ENCODE measurements at places on chromosomes 2 and 18.

DNA sequence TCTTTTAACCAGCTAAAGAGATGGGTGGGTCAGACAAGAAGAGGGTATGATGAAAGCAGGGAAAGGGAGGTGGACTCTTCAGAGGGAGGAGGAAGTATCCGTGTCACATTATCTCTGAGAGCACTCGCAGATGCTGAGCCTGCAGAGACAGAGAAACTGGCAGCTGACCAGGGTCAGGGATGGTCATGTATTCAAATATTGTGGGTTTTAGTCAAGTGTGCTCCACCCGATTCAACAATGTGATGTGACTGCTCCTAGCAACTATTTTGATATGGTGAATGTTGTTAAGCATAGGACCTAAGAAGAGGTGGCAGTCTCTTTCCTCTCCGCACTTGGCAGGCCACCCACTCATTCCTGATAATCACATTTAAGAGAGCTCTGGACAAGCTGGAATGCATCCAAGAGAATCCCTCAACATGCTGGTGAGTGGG lies 1.3 kb upstream of the CLIP4 start:
- DNase-seq, result peak; percentile 87

- no peak for DNase-seq
These were observed 130.1 kb downstream of the LCLAT1 start for GRCh38 chr2:30577151-30577550.

DNA sequence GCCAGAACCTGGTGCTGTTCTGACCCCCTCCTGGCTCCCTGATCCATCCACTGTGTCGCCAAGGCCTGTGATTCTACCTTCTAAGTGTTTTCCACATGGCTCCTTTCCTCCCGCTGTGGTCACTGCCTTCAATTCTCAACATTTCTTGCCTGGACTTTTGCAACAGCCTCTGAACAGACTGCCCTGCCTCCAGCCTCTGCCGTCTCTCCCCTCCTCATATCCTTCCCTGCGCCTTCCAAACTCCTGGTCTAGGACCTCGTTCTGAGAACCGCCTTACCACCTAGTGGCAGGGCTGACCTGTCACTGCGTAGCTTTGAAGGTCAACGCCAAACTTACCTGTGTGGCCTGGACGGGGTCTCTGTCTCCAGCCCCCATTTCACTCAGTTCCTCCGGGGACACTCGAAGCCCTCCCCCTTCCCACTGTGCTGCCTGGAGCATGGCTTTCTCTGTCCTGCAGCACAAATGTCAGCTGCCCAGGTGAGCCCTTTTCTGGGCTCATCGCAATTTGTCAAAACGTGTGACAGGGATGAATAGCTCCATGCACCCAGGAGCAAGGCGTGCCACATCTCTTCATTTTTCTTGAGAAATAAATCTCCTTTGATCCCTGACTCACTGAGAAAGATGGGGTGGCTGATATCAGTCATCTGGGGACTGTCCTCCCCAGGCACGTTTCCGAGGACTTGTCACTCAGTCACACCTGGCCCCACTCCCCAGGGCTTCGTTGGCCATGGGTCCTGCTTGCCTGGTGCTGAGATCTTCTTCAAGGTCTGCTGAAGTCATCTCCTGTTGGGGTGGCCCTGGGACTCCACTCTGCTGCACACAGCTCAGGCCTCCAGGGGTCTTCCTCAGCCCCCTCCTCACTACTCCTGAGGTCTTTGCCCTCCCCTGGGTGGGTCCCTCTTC lies 46.7 kb downstream of the LDLRAD4 start:
- no peak for DNase-seq

GRCh38 chr18:8800876-8801262 lies 95.5 kb downstream of the MTCL1 start:
- DNase-seq, result peak; percentile 73

DNA sequence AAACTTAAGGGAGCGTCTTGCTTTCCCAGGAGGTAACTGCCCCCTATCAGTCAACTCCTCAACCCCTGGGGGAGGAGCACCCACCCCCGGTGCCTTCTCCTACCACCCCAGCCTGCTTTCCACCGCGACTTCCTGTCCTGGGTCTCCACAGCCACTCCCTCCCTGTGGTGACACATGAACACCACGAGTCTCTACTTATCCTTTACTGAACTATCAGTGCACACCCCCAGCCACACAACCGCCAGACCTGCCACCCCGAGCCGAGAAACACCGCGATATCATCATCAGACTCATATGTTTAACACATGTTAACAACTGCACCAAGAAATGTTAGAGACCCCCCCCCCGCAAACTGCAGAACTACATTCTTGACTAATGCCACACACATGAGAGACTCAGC lies 43.3 kb downstream of the LONRF2 start:
- no peak for DNase-seq

GRCh38 chr2:66697366-66697765 lies 262.4 kb downstream of the MEIS1 start:
- DNase-seq, result no peak

- no peak for DNase-seq
These were observed 49.5 kb downstream of the CCDC148 start for GRCh38 chr2:158407031-158407430.

GRCh38 chr18:55346961-55347740 lies 240.8 kb downstream of the TCF4 start:
- DNase-seq, result no peak

DNA sequence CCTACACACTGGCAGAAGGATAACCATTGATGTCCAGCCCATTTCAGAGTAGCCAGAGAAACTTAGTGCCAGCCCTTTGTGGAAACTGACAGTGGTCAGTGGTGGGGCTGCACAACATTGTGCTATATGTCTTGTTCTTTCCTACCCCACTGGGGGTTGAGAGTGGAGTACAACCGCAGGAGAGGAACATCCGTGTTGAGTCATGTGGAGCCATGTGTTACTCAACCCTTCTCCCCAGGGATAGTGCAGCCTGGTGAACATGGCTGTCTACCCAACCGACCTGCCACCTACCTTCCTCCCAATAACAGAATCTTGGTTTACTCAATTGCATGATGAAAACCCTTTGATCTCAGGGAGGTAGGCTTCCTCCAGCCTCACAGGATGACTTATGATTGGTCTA lies 65.3 kb upstream of the MAPK4 start:
- DNase-seq, result no peak

DNA sequence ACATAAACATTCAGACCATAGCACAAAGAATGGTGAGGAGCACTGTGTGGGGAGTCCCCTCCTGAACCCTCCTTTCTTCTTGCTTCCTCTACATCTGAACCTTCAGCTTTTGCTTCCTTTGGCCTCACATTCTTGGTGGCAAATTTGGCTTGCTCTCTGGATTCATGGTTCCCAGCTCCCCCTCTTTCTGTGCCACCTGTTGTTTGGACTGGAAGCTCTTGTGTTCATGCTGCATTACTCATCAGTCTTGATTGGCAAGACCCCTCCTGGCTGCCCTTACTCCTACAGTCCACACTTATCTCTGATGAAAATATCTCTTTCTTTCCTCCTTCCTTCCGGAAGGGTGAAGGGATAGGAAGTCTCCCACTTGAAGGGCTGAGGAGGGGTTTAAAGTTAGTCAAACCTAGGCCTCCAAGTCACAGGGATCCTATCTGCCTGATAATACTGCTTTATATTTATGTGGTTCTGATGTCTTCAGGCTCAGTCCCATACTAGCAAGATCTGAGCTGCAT lies 70.0 kb downstream of the MYO3B start:
- no peak for DNase-seq

DNA sequence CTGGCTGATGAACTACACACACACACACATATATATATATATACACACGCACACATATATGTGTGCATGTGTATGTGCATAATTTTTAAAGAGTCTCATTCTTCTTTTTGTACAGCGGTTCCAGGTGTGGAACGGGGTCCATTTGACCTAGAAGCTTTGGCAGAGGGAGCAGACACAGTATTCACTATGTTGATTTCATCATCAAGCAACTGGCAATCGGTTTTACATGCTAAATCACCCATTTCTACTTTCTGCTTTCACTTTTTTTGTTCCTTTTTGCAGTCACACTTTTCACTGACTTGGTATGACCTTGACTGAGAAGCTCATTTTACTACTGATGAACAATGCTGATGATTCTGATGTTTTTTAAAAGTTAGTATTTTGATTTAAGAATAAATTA lies 63.0 kb upstream of the PGAP1 start:
- no peak for DNase-seq

GRCh38 chr18:79484661-79485621 lies 89.2 kb downstream of the NFATC1 start:
- DNase-seq, result peak; percentile 93

DNA sequence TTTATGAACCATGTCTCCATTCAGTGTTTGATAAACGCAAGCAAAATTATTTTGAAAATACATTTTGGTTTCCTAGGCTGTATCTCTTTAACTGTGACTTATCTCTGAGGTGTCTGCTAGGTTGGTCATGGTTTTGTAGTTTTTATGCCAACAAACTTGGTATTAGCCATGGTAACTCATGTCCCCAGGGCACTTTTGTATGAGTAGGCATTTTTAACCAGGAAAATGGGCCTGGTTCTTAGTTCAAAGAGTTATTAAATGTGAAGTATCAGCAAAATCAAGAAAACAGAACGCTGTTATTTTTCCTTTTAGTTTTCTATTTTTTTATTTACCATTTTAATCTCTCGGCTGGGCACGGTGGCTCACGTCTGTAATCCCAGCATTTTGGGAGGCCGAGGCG lies 179.3 kb upstream of the LHCGR start:
- no peak for DNase-seq

- DNase-seq, result peak; percentile 59
These were observed 52.3 kb downstream of the RAB27B start for GRCh38 chr18:54880395-54881105.

DNA sequence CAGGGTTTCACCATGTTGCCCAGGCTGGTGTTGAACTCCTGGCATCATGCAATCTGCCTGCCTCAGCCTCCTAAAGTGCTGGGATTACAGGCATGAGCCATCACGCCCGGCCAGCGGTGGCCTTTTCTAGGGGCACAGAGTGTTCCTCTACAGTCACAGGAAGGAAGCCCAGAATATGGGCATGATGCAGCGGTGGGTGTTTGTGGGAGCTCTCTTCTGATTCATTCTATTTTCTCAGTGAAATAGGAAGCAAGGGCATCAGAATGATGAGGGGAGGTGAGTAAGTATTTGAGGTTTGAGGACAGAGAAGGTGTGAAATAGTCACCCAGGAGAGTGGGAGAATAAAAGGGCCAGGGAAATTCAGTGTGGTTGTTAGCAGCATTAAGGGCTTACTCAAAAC lies 70.3 kb upstream of the PSME4 start:
- DNase-seq, result no peak
